Fibroblast of pulmonary artery (primary cell): ENCODE measurements at places on chromosomes 11 and 22.
A peak's percentile ranks its signal among the peaks of the same experiment; 100 is the strongest.

DNA sequence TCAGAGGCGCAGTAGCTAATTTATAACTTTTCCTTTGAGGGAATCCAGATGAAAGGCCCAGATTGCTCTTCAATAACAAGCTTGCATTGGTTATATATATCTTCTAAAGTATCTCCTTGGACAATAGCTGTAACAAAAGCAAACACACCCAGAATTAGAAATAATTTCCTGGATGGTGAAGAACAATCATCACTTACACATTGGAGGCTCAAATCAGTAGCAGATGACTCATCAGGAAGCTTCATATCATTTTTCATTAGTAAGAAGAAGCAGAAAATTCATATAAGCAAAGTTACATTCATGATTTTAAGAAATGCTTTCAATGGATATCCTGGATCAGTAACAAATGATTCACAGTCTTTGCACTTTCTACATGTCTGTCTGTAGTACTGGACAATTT lies 173.6 kb upstream of the CCDC90B start:
- peak; percentile 3 for DNase-seq

DNA sequence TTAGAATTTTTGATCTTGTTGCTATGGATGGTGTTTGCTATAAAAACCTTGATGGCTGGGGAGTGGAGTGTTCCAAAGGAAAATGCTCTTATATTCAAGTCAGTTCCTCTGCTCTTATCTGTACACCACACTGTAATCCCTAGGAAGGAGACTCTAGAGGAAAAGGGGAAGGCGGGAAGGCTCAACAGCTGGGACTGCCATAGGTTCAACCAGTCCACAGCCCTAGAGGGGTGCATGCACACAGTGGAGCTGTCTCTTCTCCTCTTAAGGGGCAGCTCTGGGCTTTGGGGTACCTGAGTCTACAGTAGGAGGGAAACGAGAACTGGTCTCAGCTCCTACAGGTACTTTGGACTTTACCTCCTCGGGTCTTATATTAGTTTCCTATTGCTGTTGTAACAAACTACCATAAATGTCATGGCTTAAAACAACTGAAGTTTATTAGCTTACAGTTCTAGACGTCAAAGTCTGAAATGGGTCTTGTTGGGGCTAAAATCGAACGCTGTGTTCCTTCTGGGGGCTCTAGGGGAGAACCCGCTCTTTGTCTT lies 77.2 kb upstream of the ZBED5 start:
- no peak for DNase-seq

- no peak for DNase-seq
Measured at GRCh38 chr22:34608540-34609115, 457.3 kb upstream of the ISX start.

- DNase-seq: no peak
Measured at GRCh38 chr11:29166306-29166705, 850.5 kb downstream of the KCNA4 start.

GRCh38 chr11:45161252-45162063 lies 15.0 kb downstream of the PRDM11 start:
- no peak for DNase-seq

DNA sequence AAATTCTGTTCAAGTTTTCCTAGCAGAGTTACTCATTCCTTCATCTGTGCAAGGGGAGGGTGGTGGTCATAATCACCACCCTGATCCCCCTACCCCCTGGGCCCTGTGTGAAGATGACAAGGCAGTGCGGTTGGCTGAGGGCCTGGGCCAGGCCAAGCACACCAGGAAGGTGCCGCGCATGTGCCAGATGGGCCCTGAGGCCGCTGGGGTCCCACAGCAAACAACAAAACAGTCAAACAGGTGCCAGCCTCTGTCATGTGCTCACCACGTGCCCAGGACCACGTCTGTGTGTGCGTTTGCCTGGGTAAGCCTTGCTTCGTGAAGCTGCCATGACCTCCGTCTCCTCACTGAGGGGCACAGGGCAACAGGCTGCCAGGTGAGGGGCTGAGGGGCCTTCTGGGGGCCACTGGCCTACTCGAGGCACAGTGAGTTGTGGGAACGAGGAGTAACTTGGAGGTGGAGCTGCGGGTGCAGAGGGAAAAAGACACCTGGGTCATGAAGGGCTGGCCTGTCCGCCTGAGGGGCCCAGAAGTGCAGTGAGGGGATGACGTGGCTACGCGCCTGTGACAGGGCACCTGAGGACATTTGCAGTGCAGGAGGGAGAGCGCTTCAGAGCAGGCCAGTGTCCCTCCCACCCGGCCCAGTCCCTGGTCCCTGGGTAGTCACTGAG lies 25.8 kb downstream of the RSPH14 start:
- DNase-seq: no peak

- DNase-seq: no peak
Measured at GRCh38 chr11:16899708-16900303, 114.4 kb downstream of the PLEKHA7 start.

DNA sequence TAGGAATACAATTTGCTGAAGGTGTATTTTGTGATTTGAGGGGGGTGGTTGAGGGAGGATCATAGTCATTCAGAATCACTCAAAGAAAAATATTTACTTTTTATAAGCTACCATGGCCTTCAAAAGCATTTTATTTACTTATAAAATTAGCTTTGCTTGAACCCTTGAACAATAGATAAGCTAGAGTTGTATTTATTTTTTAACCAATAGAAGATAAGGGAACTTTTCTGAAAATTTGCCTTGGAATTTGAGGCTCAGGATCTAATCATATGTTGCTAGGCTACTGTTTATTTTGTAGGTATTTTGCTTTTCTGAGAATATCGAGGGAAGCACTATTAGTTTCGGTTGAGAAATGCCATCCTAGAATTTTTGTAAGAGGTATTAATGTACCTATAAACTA lies 82.1 kb downstream of the EMSY start:
- no peak for DNase-seq

GRCh38 chr11:108592591-108593213 lies 866 bp downstream of the EXPH5 start:
- DNase-seq: no peak

- DNase-seq: no peak
Measured at GRCh38 chr11:63490551-63491239, at the start of gene PLAAT5. Gene PLAAT5, minus strand, starts transcription at chr11:63491167. Its CDS starts 133 bp downstream, at chr11:63491034.

- DNase-seq: no peak
Measured at GRCh38 chr11:66670816-66671215, 6.9 kb downstream of the RBM4B start.

GRCh38 chr11:61718621-61719302 lies 33.7 kb upstream of the MYRF start:
- DNase-seq: peak; percentile 56

GRCh38 chr11:87740968-87741367 lies 434.3 kb downstream of the RAB38 start:
- no peak for DNase-seq

DNA sequence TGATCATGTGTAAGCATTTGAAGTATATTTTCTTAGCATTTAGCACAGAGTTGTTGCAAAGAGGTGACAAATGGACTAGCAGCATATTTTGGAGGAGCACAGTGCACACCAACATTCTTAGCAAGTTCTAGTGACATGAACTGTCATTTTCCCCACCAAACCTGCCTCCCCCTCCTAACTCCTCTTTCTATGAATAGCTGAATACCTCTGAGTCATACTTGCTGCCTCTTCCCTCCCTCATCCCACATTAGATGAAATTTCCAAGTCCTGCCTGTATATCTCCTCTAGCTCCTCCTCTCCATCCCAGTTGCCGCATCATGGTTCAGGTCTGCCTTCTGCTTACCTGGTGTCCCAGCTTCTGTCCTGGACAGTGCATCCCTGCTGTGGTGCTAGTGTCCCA lies 7.2 kb downstream of the OSBP2 start:
- peak; percentile 39 for DNase-seq

GRCh38 chr11:70548976-70549375 lies 150.6 kb downstream of the CTTN start:
- DNase-seq: no peak

DNA sequence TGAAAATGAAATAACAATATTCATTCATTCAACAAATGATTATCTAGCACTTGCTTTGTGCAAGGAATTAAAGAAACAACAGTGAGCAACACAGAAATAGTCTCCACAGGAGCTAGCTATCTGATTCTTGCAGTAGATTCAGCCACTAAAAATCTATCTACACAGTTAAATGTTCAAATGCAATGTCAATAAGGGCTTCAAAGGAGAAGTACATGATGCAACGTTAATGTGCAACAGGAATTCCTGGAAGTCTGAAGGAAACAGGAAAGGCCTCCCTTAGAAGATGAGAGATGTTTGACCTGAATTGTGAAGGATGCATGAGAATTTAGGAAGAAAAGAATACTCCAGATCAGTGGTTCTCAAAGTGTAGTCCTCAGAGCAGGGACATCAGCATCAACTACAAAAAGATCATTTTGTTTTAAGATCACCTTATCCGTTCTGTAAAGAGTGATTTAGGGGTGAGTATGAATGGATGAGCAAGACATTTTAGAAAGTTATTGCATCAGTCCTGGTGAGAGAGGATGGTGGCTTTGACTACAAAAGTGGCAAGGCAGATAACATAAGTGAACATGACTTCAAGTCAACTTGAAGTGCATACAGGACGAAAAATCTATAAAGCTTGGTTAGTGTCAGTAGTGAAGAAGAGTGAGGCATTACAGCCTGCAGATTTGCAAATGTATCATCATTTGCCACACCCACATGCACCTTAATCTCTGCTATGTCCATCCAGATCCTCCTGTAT lies 96.0 kb downstream of the ETS1 start:
- DNase-seq: no peak

DNA sequence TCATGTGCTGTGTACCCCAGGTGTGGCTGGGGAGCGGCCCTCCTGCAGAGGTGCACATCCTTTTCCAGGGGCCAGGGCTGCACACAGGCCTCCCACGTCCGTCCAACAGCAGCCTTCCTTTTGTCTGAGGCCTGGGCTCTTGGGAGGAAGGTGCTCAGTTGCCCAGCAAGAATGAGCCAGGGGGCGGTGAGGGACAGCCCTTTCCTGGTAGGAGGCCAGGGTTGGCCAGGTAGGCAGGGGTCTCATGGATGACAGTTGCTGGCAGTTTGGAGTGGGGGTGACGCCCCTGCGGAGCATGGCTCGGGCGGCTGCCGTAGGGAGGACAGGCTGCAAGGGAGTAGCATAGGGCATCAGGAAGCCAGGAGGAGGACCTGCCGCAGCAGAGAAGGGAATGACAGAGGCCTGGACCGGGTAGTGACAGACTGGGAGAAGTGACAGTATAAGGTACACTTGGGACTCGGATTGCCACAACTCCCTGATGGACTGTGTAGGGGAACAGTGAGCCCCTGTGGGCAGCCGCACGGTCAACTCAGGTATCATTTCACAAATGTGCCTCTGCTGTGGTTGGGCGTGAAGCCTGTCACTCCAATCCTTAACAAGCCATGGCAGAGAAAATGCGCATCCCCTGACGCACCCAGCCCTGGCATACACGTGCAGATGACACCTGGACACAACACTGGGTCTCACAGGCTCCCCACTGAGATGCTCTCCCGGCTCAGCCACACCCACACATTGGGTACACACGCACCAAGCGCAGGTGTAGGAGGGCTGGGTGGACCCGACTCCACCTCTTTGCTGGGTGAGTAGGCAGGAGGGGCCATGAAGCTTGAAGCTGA lies 79.7 kb downstream of the DGCR2 start:
- DNase-seq: no peak

DNA sequence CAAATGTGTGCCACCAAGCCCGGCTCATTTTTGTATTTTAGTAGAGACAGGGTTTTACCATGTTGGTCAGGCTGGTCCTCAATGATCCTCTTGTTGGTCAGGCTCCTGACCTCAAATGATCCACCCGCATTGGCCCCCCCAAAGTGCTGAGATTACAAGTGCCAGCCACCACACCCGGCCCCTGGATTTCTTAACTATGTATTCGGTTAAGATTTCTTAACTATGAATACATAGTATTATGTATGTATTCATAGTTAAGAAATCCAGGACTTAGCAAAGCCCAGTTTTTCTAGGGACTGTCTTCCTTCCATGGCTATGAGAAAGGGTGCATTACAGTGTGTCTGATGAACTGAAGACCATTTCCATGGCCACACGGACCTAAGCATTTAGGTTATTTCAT lies 1.7 kb downstream of the C11orf91 start:
- no peak for DNase-seq

DNA sequence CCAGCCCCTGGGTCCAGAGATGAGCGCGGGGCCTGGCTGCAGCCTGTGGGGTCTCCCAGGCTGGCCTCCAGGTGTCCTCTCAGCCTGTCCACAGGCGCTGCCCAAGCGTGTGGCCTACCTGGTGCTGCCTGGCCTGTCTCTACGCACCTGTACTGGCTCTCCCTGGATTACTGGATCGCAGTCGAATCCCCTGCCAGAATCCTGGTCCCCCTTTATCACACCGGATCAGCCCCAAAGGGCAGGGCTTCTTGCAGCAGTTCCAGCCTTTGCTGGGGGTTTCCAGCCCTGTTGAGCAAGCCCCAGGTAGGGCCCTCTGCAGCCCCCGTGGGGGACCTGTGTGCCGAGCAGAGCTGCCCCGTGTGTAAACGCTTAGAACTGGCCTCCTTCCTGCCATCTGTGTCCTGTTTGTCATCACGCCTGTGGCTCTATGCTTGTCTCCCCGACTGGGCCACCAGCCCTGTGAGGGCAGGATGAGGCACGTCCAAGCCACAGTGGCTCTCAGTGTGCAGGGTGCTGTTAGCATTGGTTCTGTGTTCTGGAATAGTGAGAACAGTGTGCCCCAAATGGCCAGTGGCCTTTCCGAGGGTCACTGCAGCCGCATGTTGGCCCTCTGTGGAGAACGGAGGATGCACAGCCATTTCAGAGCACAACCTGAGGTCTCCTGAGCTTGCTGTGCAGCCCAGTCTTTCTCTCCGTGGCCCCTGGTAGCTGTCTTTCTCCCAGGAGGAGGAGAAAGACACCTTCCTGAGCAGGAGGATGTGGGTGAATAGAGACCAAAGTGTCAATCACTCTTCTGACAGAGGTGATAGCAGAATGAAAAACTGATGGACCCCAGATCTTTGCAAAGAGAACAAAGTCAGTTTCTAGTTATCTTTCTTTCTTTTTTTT lies 13.9 kb upstream of the TXNRD2 start:
- no peak for DNase-seq

DNA sequence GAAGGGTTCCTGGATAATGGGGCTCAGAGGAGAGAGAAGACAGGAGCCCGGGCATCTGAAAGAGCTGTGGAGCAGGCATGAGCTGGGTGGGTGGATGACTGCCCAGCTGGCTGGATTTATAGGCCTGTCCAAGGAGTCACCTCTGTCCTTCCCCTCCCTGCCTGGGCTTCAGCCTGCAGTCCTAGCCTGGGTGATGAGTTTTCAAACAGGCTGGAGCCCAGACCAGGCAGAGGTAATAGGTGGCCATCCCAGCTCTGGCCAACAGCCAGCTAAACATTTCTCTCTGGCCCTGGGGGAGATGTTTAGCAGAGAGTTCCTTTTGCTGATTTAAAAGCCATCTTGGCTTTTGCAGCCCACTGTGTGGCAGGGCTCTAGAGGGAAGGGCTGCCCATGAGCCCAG lies 5.4 kb downstream of the C11orf96 start:
- DNase-seq: no peak

- DNase-seq: peak; percentile 91
Measured at GRCh38 chr11:61834278-61835048, 6.4 kb downstream of the FADS2 start.

GRCh38 chr11:91563176-91563575 lies 661.4 kb upstream of the FAT3 start:
- no peak for DNase-seq

DNA sequence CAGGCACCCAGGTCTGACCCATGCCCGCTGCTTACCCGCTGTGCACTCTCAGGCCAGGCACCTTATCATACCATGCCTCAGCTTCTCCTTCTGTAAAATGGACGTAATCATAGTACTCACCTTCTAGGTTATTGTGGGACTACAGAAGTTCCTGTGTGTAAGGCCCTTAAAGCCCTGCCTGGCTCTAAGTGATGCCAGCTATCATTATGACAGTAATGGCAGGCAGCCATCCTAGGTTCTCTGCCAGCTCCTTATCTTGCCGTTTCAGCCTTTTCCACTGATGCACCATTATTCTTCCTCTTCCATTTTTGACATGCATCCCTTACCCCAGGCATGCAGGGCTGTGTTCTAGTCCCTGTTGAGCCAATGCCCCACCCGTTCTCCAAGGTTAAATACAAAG lies 57.9 kb downstream of the DBX1 start:
- DNase-seq: peak; percentile 25
